ENCODE measurements at places on chromosomes 2 and 18.

DNA sequence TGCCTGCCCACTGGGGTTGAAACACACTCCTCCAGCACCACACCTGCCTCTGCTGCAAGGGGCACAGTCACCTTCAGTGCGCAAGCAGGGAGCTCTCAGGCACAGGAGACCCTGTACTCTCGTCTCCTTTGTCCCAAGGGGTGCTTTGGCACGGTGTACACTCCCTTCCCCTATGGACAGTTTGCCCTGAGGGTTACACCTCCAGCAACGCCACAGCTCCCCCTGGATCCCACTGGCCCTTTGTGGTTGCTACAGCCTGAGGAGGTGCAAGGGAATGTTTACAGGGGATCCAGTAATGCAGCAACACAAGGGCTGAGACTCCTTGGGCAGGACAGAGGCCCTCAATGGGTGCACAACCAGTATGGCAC, 45.2 kb upstream of the FAM117B start:
- no peak for DNase-seq

DNA sequence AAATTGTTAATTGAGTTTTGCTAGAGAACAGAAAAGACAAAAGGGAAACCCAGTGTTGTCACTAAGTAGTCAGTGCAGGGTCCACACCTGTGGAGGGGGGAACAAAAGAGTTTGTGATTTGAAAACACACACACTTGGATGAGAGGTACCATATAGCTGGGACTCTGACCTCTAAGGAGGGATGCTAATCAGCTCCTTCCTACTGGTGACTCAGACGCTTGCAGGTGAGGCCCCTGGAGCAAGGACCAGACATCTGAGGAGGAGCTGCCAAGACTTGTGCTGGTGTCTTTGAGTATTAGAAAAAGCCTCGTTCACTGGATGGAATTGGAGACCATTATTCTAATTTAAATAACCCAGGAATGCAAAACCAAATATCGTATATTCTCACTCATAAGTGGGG, 146.4 kb upstream of the MAP2 start:
- DNase-seq, result no peak

- DNase-seq, result no peak
Observed at GRCh38 chr18:44850001-44850400, 169.3 kb downstream of the SETBP1 start.

GRCh38 chr2:46024146-46024779, 272.9 kb upstream of the EPAS1 start:
- DNase-seq, result no peak

DNA sequence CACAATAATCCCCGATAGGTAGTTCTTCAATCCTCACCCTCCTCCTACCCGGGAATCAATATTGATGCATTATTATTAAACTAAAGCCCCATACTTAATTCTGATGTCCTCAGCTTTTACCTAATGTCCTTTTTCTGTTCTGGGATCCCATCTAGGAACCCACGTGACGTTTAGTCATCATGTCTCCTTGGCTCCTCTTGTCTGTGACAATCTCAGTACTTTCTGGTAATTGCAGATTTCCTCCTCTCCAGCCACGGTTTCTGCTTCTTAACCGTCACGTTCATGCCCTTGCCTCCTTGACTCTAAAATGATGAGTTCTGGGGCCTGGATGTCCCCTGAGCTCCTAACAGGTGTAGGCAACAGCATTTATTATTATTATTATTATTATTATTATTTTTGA, 2.9 kb upstream of the DGKD start:
- no peak for DNase-seq

DNA sequence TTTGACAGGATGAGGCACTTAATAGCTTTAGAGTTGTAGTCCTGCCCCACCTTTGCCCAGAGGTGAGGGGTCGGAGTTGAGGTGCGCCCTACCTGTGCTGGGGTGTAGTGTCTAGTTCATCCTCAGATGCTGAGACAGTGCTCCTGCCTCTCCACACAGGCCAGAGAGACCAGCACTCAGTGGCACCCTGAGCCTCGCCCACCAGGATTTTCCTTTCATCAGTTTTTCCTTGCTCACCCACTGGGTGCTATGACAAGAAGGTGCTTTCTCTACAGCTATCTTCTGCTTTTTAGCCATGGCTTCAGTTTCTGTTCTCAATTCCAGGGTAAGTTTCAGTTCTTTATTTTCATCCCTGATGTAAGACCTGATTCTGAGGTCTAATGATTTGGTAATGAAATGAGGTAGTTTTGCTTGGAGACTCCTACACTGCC, 16.8 kb upstream of the TMEM131 start:
- no peak for DNase-seq

DNA sequence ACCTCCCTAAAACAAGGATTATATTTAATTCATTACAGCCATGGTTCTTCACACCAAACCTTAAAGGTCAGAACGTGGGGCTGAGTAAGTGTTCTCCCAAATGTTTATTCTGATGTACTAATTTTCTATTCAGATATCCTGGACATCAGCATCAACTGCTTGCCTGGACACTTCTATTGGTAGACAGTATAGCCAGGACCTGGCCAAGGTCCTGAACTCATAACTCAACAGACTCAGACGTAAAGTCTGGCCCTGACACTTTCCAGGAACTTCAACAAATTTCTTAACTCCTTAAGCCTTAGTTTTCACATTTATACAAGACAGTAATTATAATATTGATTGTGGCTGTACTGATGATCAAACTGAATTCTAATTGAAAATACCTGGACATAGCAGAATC, 89.1 kb downstream of the AKAIN1 start:
- DNase-seq, result no peak

DNA sequence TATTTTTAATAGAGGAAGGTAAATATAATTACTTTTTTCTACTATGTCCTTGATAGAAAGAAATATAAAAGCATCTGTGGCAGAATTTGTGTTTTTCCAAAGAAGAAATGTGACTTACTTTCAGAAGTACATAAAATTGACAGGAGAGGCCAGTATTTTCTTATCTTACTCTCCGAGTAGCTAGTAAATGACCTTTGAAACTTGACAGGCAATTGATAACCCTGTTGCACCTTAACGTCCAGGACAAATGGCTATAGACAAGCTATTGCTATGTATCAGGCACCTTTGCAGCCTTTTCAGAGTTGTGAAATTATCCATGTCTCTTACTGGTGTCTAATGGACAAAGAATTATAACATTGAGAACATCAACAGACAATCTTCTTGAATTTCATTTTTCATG, 63.0 kb upstream of the TNFRSF11A start:
- DNase-seq, result no peak

DNA sequence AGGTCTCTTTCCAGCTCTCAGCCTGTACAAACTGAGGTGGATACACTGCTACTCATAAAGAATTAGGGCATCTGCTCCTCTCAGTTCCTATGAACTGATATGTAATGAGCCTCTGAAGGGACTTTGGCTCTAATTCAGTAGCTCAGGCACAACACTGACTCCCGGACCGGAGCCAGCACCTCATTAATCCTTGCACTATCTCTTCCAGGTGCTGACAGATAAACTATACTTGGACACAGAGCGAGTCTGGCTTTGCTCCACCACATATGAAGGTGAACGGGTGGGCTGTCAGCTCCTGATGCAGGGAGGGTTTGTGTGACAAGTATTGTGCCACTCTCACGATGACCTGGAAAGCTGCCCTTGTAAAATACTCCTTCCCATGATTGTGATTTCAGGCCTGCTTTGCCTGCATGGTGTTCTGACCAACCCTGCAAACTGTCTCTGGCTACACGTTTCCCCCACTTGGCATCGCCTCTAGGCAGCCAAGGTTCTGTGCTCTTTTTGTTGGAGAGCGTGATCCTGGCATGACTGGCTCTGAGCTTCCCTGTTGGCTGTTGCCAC, 111.6 kb upstream of the LMAN1 start:
- no peak for DNase-seq

DNA sequence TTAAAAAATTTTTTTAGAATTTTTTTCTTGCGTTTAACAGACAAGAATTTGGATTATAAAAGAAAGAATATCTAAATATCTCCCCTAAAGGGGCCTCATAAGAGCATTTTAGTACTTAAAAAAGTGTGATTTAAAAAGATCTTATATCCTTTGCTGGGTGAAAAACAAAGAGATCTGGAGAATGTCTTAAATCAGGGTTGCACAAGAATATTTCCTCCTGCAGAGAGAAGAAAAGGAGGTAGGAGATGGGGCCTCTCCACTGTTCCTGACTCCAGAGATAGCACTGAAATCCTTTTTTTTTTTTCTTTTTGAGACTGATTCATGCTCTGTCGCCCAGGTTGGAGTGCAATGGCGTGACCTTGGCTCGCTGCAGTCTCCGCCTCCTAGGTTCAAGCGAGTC, 68.5 kb upstream of the OSR1 start:
- no peak for DNase-seq

- no peak for DNase-seq
Observed at GRCh38 chr2:238448031-238448955, 21.6 kb downstream of the ASB1 start.

DNA sequence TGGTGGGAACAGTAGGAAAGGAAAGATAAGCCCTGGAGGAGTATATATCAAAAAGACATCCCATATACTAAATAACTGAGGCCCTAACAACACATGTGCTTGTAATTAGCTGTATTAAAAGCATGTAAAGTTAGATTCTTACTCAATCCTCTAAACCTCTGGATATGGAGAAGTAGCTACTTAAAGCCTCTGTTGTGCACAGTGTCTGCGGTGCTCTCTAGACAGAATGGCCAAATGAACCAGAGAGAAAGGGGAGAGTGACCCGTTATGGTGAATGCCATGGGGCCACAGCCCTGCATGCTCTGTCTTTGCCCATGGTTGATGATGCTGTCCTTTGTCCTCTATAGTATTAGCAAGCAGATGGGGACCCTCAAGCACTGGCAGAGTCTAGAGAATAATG, 104.4 kb upstream of the SLC8A1 start:
- DNase-seq, result no peak

DNA sequence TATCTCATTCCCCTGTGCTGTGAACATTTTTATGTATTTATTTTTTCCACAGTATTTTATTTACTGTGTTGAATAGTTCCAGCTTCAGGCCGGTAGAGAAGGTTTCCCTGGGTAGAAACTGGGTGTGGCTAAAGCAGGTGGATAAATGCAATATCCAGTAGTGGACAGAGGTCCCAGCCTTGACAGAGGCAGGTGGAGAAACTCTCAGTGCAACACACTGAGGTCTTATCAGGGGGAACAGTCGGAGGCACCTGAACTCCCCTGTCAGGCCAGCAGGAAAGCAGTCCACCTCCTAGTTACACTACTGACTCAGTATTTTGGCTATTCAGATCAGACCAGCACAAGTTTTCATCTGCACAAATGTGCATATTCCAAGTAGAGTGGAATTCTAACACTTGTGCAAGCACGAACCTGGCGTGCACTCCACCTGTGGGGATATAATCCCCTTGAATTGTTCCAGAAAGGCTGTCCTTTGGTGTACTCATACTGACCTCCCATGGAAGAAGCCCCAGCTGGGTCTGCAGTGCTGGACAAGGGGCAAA, 103.3 kb downstream of the GULP1 start:
- DNase-seq, result no peak

- DNase-seq, result no peak
Observed at GRCh38 chr2:127174136-127174535, 46.0 kb downstream of the CYP27C1 start.
